NCI-H2171 (cell line): ENCODE measurements at places on chromosomes 4 and X.

- no peak for DNase-seq
Measured at GRCh38 chr4:16443504-16444088, 217.3 kb upstream of the TAPT1 start.

DNA sequence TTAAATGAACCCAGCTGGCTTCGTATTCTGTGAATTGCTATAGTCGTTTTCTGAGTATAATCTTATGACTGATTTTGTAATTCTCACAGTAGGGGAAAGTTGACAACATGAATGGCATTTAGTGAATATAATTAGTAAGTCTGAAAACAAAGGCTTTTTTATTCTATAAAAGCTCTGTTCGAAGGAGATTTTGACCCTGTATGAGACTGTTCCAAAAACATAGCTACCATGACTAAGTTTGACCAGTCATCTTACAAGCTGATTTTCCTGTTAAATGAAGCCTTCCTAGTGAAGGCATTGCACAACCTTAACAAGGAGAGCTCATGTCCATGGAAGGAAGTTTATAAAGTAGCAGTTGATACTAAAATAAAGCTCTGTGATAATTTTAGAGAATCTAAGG lies 242.3 kb downstream of the RPA4 start:
- DNase-seq, result no peak

- DNase-seq, result no peak
Measured at GRCh38 chrX:121161501-121161933, 114.1 kb downstream of the GLUD2 start.

DNA sequence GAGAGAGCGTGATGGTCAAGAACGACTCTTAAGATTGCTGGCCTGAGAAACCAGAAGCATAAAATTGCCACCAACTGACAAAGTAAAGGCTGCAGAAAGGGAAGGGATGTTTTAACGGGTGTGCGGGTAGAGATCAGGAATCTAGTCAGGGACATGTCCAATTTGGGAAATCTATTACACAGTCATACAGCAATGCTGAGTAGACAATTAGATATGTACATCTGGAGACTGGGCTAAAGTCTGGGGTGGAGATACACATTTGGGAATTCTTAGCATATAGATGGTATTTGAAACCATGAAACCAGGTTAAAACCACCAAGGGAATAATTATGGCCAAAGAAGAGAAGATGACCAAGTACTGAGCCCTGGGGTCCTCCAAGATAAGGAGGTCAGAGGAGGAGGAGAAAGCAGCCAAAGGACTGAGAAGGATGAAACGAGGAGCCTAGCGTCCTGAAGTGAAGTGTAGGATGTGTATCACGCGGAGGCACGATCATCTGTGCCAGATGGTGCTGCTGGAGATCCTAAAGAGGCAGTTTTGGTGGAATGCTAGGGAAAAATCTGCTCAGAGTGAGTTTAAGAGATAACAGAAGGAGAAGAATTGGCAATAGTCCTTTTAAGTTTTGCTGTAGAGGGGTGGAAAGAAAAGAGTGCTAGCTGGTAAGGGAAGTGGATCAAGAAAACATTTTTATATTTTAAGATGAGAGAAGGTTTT lies 36.5 kb downstream of the SEC24D start:
- no peak for DNase-seq
